Endodermal cell (in vitro differentiated cells): ENCODE measurements at places on chromosomes 3 and 15. TPM values are rescaled to one million over a fixed set of nuclear protein-coding genes. Genes with fewer than 3 reads are reported as not detected.

DNA sequence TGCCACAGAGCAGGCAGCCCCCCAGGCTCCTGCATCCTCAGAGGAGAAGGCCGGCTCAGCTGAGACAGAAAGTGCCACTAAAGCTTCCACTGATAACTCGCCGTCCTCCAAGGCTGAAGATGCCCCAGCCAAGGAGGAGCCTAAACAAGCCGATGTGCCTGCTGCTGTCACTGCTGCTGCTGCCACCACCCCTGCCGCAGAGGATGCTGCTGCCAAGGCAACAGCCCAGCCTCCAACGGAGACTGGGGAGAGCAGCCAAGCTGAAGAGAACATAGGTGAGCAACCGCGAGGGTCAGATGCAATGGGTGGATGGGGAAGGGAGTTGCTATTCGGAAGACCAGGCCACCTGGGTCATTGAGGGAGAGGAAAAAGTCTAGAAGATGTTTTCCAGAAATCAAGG lies 53.0 kb downstream of the GAP43 start:
- DNase-seq = no peak

Gene NOX5
- 0.05 to 0.08 TPM in 2 of 3 replicates, not detected in the other for total RNA-seq

GRCh38 chr15:84057714-84058331 lies 177.8 kb upstream of the GOLGA6L4 start:
- DNase-seq = no peak

- no peak for DNase-seq
Observed at GRCh38 chr3:57981483-57982087, 26.6 kb upstream of the FLNB start.

- DNase-seq = peak; percentile 84
Observed at GRCh38 chr15:96331945-96332636, 1.6 kb downstream of the NR2F2 start.

Gene C3orf49
- total RNA-seq = not detected in 2 replicates

- DNase-seq = no peak
Observed at GRCh38 chr15:90914305-90915080, 11.4 kb downstream of the MAN2A2 start.

DNA sequence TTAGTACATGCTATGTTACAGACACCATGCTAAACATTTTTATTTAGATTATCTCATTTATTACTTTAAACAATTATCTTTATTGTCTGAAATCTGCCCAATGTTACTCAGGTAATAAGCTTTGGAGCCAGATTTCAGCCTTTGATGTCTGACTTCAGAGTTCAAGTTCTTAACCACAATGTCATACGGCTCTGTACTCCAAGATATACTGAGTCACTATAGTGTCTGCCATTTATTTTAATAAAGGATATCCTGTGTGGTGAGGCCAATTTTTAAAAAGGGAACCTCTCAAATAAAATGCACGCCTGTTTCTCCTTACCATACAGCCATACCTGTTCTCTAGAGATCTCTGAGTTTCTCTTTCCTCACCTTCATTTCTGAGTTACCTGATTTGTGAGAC lies 193.1 kb downstream of the EPHA3 start:
- DNase-seq = no peak

DNA sequence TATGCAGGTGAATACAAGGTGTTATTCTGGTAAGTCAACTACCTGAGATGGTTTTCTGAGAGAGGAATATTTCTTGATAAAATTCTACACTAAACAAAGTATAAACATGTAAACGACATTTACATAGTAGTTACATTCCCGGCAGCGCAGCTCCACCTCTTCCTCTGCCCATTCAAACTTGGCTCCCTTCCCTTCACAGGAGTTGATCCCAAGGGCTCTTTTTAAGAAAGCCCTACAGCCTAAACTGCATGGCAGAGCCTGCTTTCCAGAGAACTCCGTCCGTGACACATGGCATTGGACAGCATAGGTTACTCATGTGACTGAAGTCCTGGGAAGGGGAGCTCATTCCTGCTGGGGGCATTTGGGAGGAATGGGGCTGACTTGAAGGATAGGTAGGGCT lies 22.0 kb upstream of the LCTL start:
- no peak for DNase-seq

Gene ANKUB1
- total RNA-seq = not detected in 2 replicates

- no peak for DNase-seq
Observed at GRCh38 chr3:179613807-179614206, 9.2 kb downstream of the NDUFB5 start.

DNA sequence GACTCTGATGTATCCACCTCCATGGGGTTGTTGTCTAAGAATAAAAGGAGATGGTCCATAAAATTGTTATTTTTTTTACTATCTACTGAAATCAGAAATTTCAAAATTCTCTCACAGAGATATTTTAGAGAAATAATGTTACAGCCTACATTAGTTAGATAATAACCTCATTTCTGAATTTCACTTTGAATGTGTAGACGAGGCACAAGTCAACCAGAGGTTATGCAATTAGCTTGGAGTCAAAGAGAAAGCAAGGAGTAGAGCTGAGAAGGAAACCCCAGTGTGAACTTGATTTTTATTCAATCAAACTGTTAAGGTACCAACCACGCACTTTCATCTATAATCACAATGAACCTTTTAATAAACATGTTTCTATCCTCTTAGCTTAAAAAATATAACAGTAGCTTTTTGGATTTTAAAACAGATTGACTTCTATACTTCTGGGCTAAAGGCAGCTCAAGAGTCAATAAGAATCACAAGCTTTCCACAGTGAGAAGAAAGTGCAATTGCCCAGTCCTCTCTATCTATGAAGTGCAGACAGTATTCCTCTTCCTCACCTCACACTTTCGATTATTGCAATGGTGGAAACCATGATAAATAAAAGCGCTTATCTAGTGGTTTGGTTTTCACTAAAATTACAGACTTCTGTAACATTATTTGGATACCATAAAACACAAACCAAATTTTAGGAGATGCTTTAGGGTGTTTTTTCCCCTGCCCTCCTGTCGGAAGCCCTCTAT lies 403.2 kb downstream of the ZBTB20 start:
- DNase-seq = no peak

DNA sequence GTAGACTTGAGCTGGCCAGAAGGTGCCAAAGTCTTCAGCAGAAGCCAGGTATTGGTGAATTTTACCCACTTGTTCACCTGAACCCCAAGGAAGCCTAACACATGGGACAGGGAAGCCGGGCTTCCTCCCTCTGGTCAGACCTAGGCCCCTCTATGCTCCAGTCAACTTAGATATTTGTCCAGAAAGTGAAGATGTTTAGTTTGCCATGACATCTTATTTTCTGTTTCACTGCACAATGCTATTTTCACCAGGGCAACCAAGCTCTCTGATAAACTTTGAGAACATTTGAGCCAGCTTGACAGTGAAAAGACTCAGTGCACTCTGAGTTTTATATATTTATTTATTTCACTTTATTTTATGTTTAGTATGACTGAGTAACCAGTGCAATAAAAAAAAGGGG lies 71.0 kb downstream of the SOX14 start:
- no peak for DNase-seq

- DNase-seq = peak; percentile 20
Observed at GRCh38 chr15:99932676-99933402, 199.6 kb upstream of the LYSMD4 start.

Gene ZBBX
- 5.9 to 8.2 TPM (median 8.1 TPM) in 3 replicates for total RNA-seq

DNA sequence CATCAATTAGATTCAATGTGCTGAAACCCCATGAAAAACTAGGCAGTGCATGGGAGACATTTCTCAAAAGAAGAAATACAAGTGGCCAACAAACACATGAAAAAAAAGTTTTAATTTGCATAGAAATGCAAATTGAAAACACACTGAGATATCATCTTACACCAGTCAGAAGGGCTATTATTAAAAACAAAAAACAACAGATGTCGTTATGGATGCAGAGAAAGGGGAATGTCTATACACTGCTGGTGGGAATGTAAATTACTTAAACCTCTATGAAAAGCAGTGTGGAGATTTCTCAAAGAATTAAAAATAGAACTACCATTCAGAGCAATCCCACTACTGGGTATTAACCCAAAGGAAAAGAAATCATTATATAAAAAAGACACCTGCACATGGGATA lies 98.7 kb downstream of the CCNL1 start:
- DNase-seq = no peak

DNA sequence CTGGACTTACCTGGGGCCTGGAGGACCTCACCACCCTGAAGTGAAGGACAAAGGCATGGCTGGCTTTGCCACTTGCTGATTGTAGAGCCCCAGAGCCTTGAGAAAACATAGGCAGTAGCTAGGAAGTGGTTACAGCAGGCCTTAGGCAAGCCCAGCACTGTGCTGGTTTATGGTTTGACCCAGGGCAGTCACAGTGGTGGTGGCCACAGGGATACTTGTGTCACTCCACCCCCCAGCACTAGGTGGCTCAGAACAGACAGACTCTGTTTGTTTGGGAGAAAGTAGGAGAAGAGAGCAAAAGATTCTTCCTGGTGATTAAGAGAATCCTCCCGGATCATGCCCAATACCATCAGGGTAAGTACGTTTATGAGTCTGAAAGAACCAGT lies 13.2 kb upstream of the COL8A1 start:
- peak; percentile 63 for DNase-seq

DNA sequence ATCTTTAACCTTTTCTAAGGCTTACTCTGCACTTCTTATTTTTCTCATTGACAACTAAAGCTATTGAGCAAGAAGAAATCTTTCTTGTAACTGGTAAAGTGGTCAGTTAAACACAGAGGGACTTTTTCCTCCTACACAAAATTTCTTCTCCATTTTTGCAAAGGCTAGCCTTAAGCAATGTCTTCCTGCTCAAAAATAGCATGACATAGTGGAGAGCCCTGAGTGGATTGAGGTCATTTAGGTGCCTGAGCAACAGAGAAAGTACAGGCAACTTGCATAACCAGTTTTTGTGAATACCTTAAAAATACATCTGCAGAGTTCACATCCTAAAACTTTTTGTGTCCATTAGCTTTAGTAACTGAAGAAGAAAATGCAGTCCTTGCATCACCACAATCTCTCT lies 144.7 kb upstream of the TTC14 start:
- DNase-seq = no peak

DNA sequence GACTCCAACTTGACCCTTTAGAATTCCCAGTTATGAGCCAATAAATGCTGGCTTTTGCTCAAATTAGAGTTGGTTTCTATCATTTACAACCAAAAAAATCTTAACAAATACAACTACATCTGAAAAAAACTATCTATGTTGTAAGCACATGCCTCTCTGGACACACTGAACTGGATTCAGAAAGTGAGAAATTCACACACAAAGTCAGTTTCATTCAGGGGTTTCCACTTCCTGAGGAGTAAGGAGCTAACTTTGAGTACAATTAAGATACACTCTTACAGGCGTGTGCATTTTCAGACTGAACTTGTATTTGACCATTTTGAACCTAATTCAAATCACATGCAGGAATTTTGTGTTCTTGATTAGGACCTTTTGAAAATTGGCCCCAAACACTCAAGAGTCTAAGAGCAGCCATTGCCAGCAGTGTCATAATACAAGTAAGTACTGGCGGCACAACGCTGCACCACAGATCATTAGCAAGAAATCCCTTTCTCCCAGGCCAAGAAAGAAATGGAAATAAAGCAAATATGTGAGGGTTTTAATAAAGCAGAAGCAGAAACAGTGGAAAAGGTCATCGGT lies 31.2 kb downstream of the LINS1 start:
- no peak for DNase-seq
